ENCODE measurements at places on chromosomes 7 and 10.
A peak's percentile ranks its signal among the peaks of the same experiment; 100 is the strongest.

- DNase-seq = no peak
Observed at GRCh38 chr7:36880108-36880507, 155.8 kb upstream of the AOAH start.

DNA sequence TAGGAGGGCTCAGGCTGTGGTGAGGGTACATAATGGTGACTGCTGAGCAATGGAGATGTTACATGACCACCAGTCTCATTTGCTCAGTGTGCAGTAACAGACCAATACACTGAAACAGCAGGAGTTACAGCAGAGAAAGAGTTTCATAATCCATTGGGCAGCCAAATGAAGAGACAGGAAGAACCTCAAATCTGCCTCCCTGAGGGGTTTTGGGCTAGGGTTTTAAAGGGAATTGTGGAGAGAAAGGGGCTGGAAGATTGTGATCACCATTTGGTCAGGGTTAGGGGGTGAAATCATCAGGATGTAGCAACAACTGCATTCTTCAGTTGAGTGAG, 838.3 kb downstream of the GRID1 start:
- DNase-seq = no peak

GRCh38 chr10:94029955-94030354, 36.2 kb downstream of the PLCE1 start:
- no peak for DNase-seq

DNA sequence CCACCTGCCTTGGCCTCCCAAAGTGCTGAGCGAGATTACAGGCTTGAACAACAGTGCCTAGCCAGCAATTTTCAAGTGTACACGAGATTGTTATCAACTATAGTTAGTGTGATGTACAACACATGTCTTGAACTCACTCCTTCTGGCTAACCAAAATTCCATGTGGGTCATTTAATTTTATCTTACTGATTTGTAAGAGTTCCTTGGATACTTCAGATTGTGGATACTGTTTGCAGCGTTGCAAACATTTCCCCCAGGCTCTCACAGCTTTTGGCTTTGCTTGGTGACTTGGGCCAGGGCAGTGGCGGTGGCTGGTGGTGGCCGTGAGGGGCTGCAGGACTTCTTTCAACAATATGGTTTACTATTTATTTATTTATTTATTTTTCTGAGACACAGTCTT, 8.5 kb upstream of the TMEM270 start:
- no peak for DNase-seq

DNA sequence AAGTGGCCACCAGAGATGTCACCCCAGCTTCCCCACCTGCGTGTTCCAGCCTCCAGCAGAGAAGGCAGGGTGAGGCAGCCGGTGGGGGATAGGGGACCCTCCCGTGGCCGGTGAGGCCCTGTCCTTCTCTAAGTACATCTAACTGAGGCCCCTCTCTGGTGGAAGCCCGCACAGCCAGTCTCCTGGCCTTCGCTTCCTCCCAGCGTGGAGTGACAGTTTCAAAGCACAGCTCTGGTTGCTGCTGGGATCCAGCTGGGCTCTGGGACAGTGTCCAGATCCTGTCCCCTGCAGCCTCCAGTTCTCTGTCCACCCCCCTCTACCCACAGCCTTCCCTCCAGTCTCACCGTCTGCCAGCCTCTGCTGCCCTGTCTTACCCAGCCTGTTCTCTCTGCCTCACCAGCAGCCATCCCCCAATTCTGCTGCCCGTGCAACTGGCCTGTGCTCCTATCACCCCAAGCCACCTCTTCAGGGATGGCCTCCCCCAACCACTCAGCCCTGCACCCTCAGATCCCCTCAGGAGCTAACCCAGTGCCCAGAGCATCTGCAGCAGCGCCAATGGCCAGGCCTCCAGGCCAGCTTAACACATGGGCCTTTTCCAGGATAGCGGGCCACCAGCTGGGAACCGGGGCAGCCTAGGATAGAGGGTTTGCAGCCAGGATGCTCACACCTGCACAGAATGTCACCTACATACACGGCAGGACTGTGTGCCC, 16.3 kb upstream of the SH2B2 start:
- no peak for DNase-seq

DNA sequence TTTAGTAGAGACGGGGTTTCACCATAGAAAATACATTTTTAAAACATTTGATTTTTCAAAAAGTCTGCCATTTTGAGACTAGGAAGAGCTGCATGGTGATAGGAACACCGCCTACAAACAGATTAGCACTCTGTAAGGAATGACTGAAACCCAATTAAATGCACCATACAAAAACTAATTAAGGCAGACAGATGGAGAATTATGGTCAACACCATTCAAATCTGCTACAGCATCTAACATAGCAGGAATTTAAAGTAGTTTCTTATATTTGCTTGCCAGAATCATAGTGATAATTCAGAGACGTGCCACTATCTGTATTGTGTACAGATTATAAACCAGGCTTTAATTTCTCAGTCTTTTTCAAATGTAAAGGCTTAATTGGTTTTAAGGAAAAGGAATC, 68.2 kb downstream of the ENO4 start:
- DNase-seq = no peak

GRCh38 chr7:121390617-121391016, 5.5 kb downstream of the FAM3C start:
- DNase-seq = no peak

DNA sequence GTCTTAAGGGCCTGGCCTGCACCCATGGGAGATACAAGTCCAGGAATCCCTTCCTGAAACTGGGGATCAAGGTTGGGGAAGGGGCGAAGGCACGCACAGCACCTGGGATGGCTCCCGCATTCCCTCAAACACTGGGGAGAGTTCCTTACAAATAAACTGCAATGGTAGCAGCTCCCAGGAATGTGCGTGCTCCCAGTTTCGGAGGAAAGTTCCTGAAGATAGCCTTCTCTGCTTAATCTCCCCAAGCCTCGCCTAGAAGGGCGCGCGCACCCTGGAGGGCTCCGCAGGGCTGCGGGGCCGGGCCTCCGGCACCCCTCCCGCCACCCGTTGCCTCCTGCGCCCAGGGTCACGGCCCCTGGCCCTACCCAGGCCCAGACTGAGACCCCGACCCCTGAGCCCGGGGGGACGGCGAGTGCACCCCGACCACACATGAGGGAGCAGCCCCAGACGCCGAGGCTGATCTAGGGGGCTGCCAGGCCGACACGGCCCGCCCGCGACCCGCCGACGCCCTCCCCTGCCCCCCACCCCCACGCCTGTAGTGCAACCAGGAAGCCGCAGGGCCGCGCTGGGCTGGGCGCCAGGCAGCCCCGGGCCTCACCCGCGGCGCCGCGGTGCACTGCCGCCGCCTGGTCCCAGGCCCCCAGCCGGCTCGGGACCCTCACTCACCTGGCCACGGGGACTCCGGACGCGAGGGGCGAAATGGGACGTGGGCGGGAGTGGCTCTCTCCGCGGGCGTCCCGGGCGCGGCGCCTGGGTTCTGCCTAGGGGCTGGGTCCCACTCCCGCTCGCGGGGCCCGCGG, 460 bp downstream of the ANXA11 start:
- DNase-seq = no peak

GRCh38 chr7:2279896-2280295, 34.3 kb downstream of the SNX8 start:
- DNase-seq = no peak

- no peak for DNase-seq
Observed at GRCh38 chr7:70616211-70616610, 515.7 kb upstream of the GALNT17 start.

DNA sequence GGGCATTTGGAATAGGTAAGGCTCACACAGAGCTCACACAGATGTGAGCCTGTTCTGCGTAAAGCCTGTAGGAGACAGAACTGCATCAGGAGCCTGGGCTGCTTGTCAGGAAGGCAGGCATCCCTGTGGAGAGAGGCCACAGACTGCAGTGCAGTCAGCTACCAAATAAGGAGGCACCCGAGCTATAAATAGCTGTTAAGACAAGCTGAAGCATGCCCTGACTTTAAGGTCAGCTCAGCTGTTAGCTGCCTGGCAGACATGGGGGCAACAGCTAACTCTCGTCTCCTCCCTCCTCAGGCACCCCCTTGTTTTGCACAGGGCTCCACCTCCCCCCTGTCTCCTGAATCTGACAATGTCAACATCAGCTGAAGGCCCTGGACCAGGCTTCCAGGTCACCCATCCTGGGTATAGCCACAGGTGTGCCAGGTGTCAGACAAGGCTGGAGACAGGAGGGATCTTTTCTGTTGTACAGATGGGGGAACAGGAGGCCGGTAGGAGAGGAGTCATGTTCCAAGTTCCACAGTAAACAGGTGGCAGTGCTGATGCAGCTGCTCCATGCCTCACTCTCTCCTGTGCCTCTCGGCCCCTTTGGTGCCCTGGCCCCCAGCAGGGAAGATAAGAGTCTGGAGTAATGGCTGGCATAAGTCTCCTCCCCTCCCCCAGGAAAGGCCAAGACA, 27.6 kb upstream of the MKRN1 start:
- DNase-seq = no peak

DNA sequence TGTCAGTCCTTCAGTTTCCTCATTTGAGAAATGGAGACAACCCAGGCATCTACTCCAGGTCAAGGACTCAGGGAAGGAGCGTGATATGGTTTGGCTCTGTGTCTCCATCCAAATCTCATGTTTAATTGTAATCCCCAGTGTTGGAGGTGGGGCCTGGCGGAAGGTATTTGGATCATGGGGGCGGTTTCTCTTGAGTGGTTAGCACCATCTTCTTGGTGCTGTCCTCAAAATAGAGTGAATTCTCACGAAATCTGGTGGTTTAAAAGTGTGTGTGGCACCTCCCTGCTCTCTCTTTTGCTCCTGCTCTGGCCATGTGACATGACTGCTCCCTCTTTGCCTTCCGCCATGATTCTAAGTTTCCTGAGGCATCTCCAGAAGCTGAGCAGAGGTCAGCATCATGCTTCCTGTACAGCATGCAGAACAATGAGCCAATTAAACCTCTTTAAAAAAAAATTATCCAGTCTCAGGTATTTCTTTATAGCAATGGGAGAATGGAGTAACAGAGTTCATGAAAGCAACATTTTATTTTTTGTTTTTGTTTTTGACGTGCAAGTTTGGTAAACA, 30.0 kb downstream of the ARHGAP22 start:
- no peak for DNase-seq

DNA sequence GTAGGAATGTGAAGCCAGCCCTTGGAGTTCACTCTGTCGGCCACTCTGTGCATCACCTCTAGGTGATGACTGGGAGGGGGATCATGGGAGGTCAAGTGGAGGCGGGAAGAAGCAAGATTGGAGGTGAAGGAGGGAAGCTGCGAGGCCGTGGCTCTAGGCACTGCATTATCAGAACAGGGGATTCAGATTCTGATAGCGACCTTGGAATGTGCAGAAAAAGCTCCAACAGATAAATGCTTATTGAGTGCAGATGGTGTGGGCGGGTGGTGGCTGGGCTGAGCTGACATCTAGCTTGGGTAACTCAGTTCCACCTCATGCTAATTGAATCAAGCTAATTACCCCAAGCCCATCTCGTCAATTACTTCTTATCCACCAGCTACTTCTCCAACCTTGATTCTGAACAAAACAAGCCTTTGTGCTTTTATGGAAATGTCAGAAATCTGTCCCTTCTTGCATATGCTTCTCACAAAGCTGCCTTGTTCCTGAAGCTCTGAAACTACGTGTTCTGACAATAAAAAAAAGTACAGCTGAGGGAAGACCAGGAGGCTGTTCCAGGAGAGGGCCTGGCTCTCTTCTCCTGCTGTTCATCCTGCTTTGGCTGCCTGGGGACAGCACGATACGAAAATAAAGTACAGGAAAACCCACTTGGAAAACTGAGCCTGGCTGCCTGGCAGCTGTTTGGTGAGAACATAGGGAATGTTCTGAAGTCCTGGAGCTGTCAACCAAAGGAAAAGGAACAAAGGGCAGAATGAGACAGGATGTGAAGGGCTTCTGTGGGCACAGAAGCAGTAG, 27.5 kb downstream of the STRA8 start:
- DNase-seq = no peak

GRCh38 chr10:22259280-22259679, 41.5 kb upstream of the EBLN1 start:
- DNase-seq = no peak

- DNase-seq = no peak
Observed at GRCh38 chr10:79090134-79090803, 21.5 kb downstream of the ZMIZ1 start.

GRCh38 chr10:75226656-75227055, 9.1 kb downstream of the COMTD1 start:
- DNase-seq = no peak

- peak; percentile 86 for DNase-seq
Observed at GRCh38 chr7:2353936-2354185, 766 bp upstream of the EIF3B start.

- no peak for DNase-seq
Observed at GRCh38 chr10:72935361-72935760, 19.2 kb downstream of the PLA2G12B start.

DNA sequence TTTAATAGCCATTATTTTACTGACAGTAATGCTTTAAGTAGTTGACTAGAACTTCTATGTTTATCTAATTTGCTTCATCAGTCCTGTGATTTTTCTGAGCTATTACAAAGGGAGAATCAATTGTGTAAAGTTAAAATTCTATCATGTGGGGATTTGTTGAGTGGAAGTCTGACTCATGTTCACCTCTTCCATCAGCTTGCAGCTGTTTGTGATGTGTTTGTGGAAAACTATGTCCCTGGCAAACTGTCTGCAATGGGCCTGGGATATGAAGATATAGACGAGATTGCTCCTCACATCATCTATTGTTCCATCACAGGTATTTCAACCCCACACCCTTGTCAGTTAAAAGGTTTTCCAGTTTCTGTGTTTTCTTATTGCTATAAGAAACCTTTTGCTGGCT, 59.9 kb downstream of the SUGCT start:
- DNase-seq = no peak

DNA sequence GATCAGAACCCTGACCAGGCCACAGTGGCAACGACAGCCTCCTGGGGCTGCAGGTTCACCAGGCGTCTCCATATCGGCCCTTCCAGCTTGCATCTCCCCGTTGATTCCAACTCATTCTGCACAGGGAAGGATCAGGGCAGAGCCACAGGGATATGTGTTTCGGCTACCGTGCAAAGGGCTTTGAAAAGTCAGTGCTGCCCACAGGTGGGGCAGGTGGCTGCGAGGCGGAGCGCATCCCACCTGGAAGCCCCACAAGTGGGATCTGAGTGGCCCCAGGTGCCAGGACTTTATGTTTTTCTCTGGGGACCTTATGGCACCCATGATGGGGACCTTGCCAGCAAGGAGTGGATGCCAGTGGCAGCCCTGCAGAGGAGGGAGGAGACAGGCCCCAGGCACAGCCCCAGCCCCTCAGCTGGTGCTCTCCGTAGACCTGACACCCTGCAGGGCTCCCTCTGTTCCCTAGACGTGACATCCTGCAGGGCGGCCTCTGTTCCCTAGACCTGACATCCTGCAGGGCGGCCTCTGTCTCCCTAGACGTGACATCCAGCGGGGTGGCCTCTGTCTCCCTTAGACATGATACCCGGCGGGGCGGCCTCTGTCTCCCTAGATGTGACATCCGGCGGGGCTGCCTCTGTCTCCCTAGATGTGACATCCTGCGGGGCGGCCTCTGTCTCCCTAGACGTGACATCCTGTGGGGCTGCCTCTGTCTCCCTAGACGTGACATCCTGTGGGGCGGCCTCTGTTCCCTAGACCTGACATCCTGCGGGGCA, 189.4 kb downstream of the ELFN1 start:
- DNase-seq = no peak

GRCh38 chr7:47730142-47730541, 148.2 kb upstream of the TNS3 start:
- DNase-seq = no peak

GRCh38 chr7:45203459-45203858, 45.9 kb downstream of the RAMP3 start:
- DNase-seq = no peak
